Activated T-cell treated with anti-CD3 and anti-CD28 coated beads, Interleukin-2, amount 50 U/mL, for 72 hours (primary cell): ENCODE measurements at places on chromosomes 1 and 21.

GRCh38 chr1:59666106-59666505, 148.6 kb upstream of the HOOK1 start:
- no peak for DNase-seq

DNA sequence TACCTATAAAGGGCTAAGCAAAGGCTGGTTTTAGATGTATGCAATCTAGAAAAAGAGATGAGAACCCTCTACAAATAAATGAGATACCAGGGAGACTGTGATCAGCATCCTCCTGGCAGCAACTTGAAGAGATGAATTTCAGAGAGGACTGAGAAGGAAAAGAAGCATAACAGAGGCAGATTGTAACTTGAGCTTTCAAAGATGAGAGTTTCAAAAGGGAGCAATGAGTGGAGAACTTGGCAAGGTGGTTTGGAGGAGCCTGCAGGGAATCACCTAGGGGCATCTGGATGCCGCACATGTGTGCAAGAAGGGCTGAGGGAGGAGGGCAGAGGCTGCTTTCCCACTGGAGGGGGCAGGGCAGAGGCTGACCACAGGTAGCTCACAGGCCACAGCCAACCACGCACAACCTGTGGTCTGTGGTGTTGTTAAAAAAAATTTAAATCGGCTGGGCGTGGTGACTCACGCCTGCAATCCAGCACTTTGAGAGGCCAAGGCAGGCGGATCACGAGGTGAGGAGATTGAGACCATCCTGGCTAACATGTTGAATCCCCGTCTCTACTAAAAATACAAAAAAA, 50.2 kb downstream of the PCNX2 start:
- DNase-seq = no peak

GRCh38 chr1:179831852-179832699, 45.5 kb downstream of the TOR1AIP2 start:
- no peak for DNase-seq

DNA sequence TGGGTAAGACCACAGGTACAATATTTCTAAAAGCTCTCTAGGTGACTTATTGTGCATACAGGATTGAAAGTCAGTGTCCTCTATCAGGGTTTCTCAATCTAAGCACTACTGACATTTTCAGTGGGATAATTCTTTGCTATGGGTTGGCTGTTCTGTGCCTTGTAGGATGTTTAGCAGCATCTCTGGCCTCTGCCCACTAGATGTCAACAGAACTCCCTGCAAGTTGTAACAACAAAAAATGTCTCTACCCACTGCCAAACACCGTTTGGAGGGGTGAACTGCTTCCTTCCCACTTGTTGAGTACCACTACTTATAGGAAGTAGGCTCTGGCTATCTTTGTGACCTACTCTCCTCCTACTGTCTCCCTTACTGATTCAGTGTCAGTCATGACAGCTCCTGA, 90.1 kb upstream of the ZRANB2 start:
- DNase-seq = no peak

DNA sequence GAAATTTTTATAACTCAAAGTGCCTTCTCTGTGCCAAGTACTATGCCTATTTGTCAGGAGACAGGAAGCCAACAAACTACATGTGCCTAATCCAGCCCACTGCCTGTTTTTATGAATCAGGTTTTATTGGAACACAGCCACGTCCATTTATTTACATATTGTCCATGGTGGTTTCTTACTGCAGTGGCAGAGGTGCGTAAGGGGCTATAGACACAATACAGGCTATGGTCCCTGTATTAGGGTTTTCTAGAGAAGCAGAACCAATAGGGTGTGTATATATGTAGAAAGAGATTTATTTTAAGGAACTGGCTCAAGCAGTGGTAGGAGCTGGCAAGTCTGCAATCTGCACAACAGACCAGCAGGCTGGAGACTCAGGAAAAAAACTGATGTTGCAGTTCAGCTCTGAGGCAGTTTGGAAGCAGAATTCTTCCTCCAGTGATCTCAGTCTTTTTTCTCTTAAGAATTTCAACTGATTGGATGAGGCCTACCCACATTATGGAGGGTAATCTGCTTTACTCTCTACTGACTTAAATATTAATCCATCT, 15.4 kb downstream of the PPIE start:
- no peak for DNase-seq

- DNase-seq = no peak
These were observed 714 bp downstream of the DFFA start for GRCh38 chr1:10471411-10472219.

DNA sequence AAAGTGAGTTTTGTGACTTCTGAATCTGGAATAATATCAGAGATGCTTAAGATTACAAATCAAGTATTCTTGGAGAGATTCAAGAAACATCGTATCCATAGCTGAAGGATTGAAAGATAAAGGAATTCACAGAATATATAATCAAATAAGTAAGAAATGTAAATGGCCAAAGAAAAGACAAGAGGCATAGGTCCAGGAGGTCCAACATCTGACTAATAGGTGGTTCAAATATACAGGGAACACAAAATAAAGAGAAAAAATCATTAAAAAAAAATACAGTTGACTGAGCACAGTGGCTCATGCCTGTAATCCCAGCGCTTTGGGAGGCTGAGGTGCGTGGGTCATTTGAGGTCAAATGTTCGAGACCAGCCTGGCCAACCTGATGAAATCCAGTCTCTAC, 6.6 kb upstream of the MIS18A start:
- DNase-seq = no peak

DNA sequence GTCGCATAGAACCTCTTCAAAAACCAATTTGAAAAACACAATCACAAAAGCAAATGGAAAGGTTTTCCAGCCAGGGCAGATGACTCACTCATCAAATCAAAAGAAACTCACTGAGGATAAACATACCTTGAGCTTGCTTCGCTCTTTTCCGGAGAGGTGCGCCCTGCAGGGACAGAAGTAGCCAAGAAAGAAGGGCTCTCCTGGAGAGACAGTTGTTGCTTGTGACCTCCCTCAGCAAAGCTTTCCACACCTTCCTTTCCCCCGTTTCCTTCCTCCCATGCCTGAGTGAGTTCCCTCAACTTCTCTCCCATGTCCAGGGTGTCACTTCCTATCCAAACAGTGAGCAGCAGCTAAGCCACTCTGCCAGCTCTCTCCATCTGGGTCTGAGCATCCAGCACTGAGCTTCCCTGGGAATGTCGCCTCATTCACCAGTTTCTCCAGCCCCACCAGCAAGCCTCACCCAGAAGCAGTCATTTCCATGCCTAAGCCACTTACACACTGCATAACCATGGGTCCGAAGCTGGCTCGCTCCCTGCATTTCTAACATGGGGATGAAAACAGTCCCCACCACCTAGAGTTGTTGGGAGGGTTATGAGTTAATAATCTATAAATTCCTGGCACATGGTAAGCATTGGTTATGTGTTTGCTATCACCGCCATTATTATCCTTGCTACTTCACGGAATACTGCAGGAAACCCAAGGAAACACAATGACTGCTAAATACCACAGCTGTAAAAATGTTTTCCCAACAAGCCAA, 75.0 kb downstream of the PTPN14 start:
- DNase-seq = no peak

GRCh38 chr1:81547261-81547911, 253.3 kb upstream of the ADGRL2 start:
- DNase-seq = no peak

- DNase-seq = no peak
These were observed 4.1 kb upstream of the ITGB2 start for GRCh38 chr21:44924606-44925377.
